ENCODE measurements at places on chromosomes 11 and 22.
A peak's percentile ranks its signal among the peaks of the same experiment; 100 is the strongest.

DNA sequence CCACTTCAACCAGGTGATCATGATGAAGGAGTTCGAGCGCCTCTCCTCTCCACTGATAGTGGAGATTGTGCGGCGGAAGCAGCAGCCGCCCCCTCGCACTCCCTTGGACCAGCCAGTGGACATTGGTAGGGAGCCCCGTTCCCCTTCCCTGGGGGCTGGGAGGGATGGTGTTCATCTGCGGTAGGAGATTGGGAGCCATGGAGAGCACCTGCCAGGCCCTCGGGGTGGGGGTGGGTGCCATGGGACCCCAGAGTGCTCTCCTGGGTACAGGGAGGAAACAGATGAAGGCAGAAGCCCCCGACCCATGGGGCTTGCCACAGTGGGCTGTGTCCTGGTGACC is 7.0 kb downstream of the THAP7 start:
- H3K27ac ChIP-seq: no peak overlapping the region
- H3K36me3 ChIP-seq: no peaks in the 10 kb centered on the region
- no peak overlapping the region for H3K4me3 ChIP-seq

DNA sequence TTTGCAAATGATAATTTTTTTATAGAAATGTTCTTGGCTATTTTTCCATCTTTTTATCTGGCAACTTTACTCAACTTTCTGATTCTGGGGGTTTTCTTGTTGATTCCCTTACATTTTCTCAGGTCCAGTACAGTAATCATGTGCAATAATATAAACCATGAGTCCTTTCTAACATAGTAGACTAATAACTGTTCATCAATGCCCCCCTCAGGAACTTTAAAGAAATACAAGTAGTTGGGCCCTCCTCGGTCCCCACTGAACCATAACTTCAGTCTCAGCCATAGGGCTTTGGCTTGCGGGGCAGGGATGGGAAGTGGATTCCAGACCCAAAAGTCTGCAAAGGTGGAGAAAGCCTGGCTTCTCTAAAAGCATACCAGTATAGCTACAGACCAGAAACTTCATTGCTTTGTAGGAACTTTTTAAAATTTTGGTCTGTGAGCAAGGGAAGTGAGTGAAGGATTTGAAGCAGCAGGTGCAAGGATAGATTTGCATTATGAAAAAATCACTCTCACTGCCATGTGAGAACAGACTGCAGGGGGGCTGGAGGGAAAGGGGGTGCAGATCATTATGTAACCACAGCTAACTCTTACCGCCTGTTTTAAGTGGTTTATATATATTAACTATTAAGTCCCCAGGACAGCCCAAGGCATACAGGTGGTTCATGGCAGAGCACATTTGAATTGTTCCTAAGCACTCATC is 10.4 kb upstream of the TUB start:
- H3K4me3 ChIP-seq: no peak overlapping the region
- peaks cover 6% of the 10 kb centered on the region for H3K4me1 ChIP-seq
- peaks cover 55% of the 10 kb centered on the region for H3K27me3 ChIP-seq
- no peak overlapping the region for H3K27ac ChIP-seq

DNA sequence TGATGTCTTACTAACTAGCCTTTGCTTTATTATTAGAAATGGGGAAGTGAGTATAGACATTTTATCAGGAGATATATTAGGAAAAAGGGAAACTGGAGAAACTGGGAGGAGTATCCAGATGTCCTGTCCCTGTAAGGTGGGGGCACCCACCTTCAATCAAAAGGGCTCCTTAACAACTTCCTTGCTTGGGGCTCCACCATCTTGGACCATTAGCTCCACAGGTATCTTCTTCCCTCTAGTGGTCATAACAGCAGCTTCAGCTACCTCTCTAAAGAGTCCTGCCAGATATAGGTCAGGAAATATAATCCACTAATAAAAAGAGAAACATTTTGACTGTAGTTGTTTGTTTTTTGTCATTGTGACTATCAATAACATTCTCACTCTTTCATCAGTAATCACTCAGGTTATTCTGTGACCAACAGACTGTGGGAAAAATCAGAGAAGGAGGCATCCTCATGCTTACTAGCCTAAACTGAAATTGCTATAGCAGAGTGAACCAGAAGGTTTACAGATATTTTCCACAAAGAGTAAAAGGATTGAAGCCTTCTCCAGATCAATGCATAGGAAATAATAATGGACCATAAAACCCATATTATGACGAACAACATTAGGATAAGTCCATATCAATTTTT is 10.4 kb downstream of the OR51B4 start:
- DNase-seq: no peak
- H3K27me3 ChIP-seq: peaks cover 1% of the 10 kb centered on the region
- H3K27ac ChIP-seq: no peak overlapping the region
- no peaks in the 10 kb centered on the region for H3K4me1 ChIP-seq
- no peak overlapping the region for H3K4me3 ChIP-seq

- no peak overlapping the region for H3K4me3 ChIP-seq
- H3K27ac ChIP-seq: no peak overlapping the region
- peaks cover 33% of the 10 kb centered on the region for H3K27me3 ChIP-seq
- peaks cover 2% of the 10 kb centered on the region for H3K36me3 ChIP-seq
- peaks cover 2% of the 10 kb centered on the region for H3K4me1 ChIP-seq
Observed at GRCh38 chr11:128940603-128941002, 2.1 kb downstream of the TP53AIP1 start.

DNA sequence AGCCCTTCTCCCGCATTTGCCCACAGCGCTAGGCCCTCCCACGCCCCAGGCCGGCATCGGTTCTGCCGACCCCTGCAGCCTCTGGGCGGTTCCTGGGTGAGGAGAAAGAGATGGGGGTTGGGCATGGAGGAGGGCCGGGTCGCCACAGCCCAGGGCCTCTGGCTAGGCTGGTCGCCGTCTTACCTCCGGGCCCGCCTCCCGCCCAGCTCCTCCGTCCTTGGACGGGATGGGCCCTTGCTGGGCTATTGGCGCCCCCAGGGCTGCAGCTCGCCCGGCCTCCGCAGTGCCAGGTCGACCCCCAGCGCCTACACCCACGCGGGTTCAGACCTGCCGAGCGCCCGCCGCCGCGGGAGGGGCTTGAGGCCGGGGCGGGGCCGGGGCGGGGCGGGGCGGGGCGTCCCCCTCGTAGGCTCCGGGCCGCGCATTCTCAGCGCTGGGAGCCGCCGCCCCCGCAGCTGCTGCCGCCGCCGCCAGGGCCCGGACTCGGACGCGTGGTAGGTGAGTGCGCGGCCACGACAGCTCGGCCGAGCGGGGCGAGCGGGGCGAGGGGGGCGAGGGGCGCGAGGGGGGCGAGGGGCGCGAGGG is at the start of gene CD151:
CD151 (plus strand) TSS at position 424 of the 585 bp plus-strand sequence. CDS start 3,118 bp downstream, outside the sequence.
- H3K27ac ChIP-seq: no peak within 1 kb of the TSS
- H3K4me3 ChIP-seq: peak within 1 kb of the TSS; percentile 81
- peak; percentile 57 for DNase-seq
- peaks cover 22% of the 10 kb centered on the region for H3K27me3 ChIP-seq
- peaks cover 20% of the 10 kb centered on the region for H3K4me1 ChIP-seq
- H3K36me3 ChIP-seq: no peaks in the 10 kb centered on the region

DNA sequence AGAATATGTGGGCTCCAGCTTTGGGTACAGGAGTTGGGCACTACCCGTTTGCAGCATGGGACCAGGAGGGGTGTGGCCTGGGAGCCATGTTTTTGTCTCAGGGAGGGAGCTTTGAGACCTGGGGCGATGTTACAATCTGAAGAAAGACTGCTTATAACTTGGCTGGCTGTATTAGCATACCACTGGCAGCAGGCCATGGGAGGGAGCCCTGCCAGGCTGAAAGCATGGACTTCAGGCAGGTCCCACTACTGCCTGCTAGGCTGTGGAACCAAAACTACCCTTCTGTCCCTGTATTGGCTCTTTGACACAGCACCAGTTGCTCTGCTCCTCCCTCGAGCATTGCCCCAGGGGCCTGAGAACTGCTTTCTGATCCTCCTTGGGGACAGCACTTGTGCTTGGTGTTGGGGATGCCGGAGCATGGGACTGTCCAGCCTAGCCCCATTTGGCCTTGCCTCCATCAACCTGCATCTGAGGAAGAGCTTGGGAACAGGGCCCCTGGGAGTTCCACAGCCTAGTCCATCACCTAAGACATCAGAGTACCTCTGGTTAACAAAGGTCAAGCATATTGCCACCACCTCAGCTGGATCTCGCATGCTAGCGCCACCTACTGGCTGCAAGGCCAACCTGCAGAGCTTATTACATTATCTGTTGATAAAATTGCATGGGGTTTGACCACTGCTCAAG is 217.4 kb downstream of the SBF2 start:
- H3K36me3 ChIP-seq: peaks cover 2% of the 10 kb centered on the region
- H3K4me3 ChIP-seq: no peak overlapping the region
- no peak overlapping the region for H3K27ac ChIP-seq
- no peaks in the 10 kb centered on the region for H3K4me1 ChIP-seq

- DNase-seq: no peak
- H3K4me1 ChIP-seq: peaks cover 34% of the 10 kb centered on the region
- no peaks in the 10 kb centered on the region for H3K27me3 ChIP-seq
- H3K4me3 ChIP-seq: no peak overlapping the region
Observed at GRCh38 chr11:33266393-33267215, 9.4 kb downstream of the HIPK3 start.

GRCh38 chr11:66933531-66933930 is 24.7 kb downstream of the PC start:
- H3K27me3 ChIP-seq: peaks cover 21% of the 10 kb centered on the region
- H3K4me3 ChIP-seq: no peak overlapping the region
- peaks cover 3% of the 10 kb centered on the region for H3K36me3 ChIP-seq
- no peak for DNase-seq
- no peaks in the 10 kb centered on the region for H3K4me1 ChIP-seq

- H3K27ac ChIP-seq: no peak overlapping the region
- H3K27me3 ChIP-seq: peaks cover 22% of the 10 kb centered on the region
- H3K36me3 ChIP-seq: no peaks in the 10 kb centered on the region
- DNase-seq: no peak
- H3K4me3 ChIP-seq: no peak overlapping the region
- H3K4me1 ChIP-seq: no peaks in the 10 kb centered on the region
Observed at GRCh38 chr11:78800756-78801155, 226.1 kb upstream of the NARS2 start.

DNA sequence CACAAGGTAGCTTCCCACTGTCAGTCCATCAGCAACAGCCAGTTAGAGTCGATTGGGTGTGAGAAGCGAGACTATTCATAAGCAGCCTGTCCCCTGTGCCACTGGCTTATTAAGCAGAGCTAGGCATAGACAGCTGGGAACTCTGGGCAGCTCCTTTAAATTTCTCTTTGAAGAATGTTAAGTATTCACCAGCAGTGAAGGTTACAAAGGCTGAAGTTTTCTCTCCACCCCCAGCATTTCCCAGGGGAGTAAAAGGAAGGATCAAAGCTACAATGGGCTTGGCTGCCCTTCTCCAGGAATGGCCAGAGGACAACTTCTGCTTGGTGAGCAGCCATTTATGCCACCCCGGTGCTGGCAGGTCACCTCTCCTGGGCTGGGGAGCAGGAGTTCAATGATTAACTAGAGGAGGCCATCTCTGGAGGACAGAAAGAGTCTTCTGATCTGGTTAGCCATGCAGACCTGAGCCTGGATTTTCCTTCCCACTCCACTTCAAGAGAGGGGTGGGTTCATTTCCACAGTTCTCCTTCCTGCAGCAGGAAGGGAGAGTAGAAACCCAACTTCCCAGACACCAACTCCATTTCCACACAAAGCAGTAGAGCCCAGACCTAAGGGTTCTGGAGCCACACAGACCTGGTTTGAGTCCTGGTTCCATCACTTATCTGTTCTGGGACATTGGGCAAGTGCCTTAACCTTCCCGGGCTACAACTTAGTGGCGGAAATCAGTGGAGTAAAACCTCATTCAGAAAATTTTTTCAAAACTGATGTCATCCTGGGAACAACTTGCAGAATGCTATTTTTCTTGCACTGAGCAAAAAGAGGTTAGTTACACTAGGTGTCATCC is 22.6 kb downstream of the POU2AF3 start:
- no peak overlapping the region for H3K27ac ChIP-seq
- H3K4me3 ChIP-seq: no peak overlapping the region
- peaks cover 28% of the 10 kb centered on the region for H3K27me3 ChIP-seq
- H3K4me1 ChIP-seq: peaks cover 3% of the 10 kb centered on the region

DNA sequence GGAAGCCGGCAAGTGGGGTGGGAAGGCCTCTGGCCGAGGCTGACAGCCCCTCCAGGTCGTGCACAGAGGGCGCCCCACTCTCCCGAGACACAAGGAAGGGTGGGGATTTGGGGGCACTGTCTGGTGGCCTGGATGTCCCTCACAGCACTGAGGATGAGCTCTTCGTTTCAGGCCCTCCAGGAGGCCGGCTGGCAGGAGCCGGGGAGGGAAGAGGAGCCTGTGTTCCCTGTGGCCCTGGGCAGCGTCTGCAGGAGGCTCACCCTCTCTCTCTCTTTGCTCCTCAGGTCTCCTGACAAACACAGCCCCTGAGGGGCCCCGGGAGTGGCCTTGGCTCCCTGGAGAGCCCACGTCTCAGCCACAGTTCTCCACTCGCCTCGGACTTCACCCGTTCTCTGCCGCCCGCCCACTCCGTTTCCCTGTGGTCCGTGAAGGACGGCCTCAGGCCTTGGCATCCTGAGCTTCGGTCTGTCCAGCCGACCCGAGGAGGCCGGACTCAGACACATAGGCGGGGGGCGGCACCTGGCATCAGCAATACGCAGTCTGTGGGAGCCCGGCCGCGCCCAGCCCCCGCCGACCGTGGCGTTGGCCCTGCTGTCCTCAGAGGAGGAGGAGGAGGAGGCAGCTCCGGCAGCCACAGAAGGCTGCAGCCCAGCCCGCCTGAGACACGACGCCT is 1078.0 kb downstream of the BRD1 start:
- no peak for DNase-seq
- H3K4me1 ChIP-seq: no peaks in the 10 kb centered on the region
- no peak overlapping the region for H3K27ac ChIP-seq

GRCh38 chr22:49564054-49564453 is 263.6 kb downstream of the BRD1 start:
- DNase-seq: no peak
- peaks cover 2% of the 10 kb centered on the region for H3K4me1 ChIP-seq

- peak; percentile 34 for DNase-seq
- H3K4me1 ChIP-seq: peaks cover 47% of the 10 kb centered on the region
- H3K27me3 ChIP-seq: no peaks in the 10 kb centered on the region
- peak overlapping the region; percentile 77 for H3K4me3 ChIP-seq
- peaks cover 2% of the 10 kb centered on the region for H3K36me3 ChIP-seq
- H3K27ac ChIP-seq: peak overlapping the region; percentile 93
Observed at GRCh38 chr22:31230871-31231621, 18.9 kb downstream of the LIMK2 start.

- no peaks in the 10 kb centered on the region for H3K36me3 ChIP-seq
- no peak overlapping the region for H3K27ac ChIP-seq
- DNase-seq: no peak
- peaks cover 7% of the 10 kb centered on the region for H3K27me3 ChIP-seq
- H3K4me1 ChIP-seq: no peaks in the 10 kb centered on the region
Observed at GRCh38 chr11:115695677-115696364, 191.6 kb upstream of the CADM1 start.
